ENCODE measurements at places on chromosomes 11 and 22.

- peak; percentile 7 for DNase-seq
Measured at GRCh38 chr22:20219667-20220628, 48.2 kb downstream of the RTN4R start.

DNA sequence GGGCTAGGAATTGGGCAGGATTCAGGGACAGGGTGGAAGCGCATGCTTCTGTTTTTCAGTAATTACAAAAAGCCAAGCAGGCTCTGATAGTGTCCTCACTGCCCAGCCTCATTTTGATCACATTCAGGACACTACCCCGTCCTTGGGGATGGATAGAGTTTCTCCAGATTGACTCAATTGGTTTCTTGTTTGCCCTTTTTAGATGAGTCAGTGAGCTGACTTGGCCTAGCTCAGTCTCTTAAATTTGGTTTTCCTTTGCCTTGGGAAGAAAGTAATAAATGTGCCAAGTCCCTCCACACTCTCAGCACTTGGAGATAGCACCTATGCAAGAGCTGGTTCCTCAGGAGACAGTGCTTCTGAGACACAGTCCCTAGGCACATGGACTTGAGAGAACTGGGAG, 25.5 kb downstream of the DKK3 start:
- no peak for DNase-seq

- peak; percentile 61 for DNase-seq
Measured at GRCh38 chr22:38824585-38824984, 19.2 kb downstream of the NPTXR start.

GRCh38 chr11:68855205-68855981, 13.7 kb upstream of the CPT1A start:
- DNase-seq, result no peak

GRCh38 chr11:76174330-76174729, 32.0 kb downstream of the WNT11 start:
- no peak for DNase-seq

DNA sequence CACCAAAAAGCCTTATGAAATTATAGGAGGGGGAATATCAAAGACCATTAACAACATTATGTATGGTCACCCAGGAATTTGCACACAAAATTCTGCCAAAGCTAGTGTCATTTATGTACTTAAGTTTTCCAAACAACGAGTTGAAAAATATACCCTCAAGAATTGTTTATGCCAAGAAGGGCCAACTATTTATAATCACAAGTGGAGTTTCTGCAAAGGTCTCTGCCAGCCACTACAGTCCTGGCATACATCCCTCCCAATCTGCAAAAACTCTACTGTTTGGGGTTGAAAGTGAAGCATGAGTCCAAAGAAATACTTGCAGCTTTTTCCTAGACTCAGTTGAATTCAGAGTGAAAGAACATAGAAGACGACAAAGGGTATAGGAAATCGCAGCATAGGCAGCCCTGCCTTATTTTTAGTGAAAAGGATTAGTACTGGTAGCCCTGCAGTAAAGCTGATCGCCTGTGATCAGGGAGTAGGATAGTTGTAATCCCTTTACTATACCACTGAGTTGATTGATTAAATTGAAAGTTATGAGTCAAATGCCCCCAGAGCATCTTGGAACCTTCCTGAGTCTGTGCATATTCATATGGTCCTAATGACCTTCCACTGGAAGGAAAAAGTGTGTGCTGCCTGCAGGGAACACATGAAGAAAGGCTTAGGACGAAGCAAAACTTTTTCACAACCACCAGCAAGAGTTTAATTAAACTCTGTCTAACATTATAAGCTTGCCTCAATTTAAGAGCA, 144.0 kb downstream of the SPON1 start:
- no peak for DNase-seq

GRCh38 chr11:120056301-120057027, 81.4 kb downstream of the TRIM29 start:
- DNase-seq, result no peak

GRCh38 chr22:23859201-23859600, 1.5 kb downstream of the SLC2A11 start:
- DNase-seq, result peak; percentile 63

DNA sequence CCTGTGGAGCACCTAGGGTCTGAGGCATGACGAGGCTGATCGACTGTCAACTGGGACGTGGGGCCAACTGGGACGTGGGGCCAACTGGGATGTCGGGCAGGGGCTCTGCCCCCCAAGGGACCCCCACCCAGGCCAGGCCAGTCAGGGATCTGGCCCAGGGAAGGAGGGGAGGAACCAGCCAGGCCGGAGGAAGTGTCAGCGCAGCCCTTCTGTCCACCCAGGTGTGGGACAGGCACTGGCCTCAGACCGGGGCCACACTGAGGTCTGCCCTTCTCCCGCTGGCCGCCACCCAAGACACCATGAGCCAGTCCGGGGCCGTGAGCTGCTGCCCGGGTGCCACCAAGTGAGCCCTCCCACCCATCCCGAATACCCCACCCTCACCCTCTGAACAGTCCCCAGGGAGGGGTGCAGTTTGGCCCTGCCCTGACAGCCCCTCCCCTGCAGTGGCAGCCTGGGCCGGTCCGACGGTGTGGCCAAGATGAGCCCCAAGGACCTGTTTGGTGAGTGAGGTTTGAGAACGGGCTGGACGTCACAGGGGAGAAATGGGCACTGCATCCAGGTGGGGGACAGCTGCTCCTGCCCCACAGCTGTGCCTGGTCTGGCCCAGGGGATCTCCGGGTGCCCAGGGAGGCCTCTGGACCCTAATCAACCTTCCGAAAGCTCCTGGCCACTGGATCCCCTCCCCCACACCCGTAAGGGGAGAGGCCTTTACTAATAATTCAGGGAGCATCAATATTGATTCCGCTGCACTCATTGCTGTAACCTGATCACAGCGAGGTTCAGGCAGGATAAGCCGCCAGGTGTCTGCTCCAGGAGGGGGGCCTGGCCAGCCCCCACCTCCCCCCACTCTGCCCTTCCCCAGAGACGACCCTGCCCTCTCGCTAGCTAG, 3.3 kb downstream of the EPS8L2 start:
- no peak for DNase-seq

- no peak for DNase-seq
Measured at GRCh38 chr22:46866591-46866990, 104.1 kb downstream of the TBC1D22A start.

DNA sequence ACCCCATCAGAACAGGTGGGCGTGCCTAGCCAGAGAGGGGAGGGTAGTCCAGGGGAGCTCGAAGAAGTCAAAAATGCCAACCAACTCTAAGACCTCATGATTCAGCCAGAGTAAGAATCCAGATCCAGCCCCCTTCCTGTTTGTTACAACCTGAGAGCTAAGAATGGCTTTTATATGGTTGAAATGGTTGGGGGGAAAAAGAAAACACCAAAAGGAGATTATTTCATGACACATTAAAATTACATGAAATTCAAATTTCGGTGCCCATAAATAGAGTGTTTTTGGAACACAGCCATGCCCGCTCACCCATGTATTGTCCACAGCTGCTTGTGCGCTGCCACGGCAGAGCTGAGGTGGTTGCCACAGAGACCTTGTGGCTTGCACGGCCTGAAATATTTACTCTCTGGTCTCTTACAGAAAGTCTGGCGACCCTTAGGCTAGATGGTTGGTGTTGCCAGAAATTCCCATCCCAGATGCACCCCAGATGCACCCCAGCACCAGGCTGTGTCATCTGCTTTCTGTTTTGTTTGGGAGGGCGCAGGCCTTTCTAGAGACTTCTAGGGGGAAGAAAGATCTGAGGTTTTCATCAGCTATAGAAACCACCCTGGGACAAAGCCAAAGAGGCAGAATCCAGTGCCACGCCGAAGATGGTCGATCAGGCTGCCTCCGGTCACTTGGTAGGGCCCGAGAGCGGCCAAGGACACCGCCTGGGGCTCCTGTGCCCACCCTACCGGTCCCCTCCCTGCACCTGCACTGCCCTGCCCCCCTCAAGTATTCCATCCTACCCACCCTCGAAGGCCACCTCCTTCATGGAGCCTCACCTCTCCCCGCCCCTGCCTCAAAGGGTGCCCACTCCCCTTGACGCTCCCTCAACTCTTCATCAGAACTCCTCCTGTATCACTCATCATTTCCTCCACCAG, 80.2 kb downstream of the DSCAML1 start:
- DNase-seq, result no peak

DNA sequence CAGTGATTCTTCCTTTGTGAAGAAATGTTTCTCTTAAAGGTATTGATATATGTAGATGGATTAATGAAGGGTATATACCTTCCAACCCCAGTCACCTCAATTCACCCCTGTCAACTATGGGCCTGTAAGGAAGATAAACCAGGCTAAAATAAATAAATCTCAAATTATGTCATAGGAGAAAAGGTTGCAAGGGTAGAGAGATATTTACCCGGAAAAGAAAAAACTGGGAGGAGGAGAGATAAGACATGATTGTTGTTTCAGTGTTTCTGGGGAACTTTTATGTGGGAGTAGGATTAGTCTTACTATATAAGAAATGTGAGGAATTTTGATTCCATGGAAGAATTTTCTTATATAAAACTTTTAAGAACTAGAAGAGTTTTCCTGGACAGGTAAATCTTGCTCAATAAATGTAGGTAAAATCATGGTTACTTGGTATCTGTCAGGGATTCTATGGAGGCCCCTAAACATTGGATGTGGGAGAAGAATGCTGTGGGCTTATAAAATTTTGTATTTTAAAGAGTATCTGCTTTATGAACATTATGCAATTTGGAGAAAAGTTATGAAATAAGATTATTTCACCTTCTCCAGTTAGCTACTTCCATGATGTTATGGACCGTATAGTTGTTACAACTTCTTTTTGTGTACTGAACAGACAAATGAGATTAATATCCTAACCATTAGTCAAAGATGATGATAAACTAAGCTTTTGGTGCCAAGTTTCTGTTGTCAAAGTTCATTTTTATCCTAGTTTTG, 6.4 kb downstream of the YAP1 start:
- DNase-seq, result no peak

- no peak for DNase-seq
Measured at GRCh38 chr11:77252555-77253270, 48.8 kb downstream of the GDPD4 start.

DNA sequence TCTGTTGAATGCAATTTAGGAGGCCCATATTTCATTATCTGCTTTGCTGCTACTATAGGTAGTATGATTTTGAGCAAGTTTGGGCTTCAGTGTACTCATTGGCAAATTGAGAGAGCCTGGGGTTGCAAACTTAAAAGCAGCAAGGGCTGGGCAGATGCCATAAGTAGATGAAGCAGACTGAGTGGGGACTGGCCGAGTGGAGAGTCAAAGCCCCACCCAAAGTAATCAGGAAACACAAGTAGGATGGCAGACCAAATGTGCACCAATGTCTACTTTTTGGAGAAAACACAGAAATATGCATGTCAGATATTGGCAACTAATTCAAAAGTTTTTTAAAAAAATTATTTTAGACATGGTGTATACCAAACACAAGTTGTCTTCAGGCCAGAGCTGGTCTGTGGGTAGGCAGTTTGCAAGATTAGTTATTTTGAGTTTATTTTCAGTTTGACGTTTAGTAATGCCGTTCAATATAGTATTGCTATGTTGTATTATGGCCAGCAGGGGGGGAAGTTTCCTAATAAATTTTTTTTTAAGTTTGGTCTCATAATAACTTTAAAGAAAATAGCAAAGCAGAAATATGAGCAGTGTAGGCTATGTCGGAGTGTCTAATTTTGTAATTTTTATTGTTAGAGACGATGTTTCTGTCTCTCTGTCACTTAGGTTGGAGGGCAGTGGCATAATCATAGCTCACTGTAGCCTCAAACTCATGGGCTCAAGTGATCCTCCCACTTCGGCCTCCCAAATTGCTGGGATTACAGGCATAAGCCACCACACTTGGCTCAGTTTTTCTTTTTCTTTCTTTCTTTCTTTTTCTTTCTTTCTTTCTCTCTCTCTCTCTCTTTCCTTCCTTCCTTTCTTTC, 105.1 kb downstream of the HIPK3 start:
- peak; percentile 74 for DNase-seq

GRCh38 chr11:119991022-119991404, 146.9 kb downstream of the TRIM29 start:
- DNase-seq, result no peak

DNA sequence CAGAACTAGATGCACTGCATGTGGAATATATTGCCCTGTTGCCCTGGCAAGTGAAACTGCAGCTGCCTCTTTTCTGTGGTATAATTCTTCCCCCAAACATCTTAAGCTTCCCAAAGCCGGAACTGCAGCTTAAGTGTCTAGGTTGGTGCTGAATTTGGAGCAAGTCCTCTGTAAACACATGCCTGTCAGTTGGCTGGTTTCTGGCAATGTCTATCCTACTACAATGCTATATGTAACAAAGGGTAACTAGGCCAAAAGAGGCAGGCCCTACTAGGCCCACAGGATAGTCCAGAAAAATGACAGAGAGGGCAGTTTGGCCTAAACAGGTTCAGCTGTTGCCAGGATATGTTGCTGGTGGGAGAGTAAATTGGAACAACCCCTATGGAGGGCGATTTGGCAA, 27.9 kb downstream of the ASCC2 start:
- no peak for DNase-seq

- DNase-seq, result no peak
Measured at GRCh38 chr22:36839356-36840073, 21.3 kb upstream of the NCF4 start.

DNA sequence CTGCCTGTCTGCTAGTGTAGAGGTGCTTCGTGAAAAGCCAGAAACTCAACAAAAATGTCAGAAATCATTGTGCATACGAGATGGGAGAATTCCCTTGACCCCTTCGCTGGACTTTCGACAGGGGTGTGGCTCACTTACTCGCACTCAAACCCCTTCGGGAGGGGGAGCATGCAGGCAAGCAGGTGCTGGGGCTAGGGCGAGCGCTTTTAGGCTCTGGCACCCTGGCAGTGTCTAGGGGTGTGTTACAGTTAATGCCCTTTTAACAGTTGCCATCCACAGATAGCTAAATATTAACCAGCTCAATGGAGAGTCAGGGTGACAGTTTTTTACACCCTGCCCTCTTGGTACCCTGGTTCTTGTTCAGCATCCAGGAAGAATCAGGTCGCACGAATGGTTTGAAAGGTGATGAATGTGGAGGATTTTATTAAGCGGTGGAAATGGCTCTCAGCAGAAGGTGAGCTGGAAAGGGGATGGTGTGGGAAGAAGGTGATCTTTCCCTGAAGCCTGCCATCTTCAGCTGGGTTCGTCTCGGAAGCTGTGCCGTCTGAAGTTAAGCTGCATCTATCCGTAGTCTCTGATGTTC, 59.6 kb upstream of the SHANK2 start:
- DNase-seq, result no peak

GRCh38 chr11:17063171-17064002, 14.1 kb downstream of the RPS13 start:
- peak; percentile 32 for DNase-seq

DNA sequence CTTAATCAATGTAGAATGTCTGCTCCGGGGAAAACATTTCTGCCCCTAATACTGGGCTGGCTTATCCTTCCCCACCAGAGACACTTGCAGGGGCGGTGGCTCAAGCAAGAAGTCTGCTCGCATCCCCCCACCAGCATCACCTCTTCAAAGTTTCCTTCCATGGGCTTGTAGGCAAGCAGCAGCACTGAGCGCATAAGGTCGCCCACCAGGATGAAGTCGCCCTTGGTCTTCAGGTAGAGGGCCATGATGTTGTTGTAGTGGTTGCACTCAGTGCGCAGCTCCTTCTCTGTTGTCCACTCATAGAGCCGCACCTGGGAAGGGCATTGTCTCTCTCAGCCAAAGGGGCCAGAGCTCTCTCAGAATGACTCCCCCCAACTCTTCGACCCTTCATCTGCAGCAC, 8.6 kb upstream of the VWCE start:
- no peak for DNase-seq

- peak; percentile 40 for DNase-seq
Measured at GRCh38 chr11:64186492-64187165, 658 bp downstream of the STIP1 start.

- DNase-seq, result peak; percentile 43
Measured at GRCh38 chr11:59551659-59552521, 40.6 kb downstream of the OR4D9 start.

GRCh38 chr11:44116234-44116830, 20.9 kb downstream of the EXT2 start:
- no peak for DNase-seq
